Foreskin keratinocyte (primary cell): ENCODE measurements at places on chromosomes 11 and 22. TPM values are rescaled to one million over a fixed set of nuclear protein-coding genes. Genes with fewer than 3 reads are reported as not detected.

PCF11 gene
- total RNA-seq, result 22.5 and 25.5 TPM in 2 replicates

DNA sequence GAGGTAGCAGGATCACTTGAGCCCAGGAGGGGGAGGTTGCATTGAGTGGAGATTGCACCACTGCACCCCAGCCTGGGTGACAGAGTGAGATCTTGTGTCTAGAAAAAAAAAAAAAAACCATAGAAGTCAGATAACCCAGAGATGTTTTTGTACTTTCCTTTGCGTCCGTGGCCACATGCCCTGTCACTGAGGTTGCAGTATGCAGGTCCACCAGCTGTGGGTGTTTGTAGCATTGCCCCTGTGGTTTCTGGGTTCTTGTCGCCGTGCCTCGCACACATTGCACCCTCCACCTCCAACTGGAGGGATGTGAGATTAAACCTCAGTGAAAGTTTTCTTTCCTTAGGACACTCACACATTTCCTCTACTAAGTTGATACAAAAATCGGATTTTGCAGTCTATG is 70.3 kb downstream of the TNRC6B start:
- no peak for DNase-seq

GRCh38 chr11:64803846-64804345 is 882 bp upstream of the MAP4K2 start:
- no peak for DNase-seq

DNA sequence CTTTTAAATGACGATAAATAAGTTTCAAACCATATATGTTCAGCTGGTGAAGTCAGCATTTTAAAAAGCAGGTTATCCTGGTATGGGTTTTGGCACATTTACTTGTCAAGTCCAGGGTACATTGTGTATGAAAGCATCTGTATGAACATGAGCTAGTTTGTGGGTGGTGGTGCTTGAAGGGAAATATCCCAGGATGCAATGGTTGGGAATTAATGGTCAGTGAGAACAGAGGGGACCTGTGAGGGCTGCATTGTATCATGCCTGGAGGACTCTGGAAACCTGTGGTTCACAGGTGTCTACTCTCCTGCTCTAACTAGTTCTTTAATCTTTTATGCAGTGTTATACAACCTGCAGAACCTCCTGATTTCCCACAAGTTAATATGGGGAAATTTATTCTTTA is 5.8 kb downstream of the DEPDC7 start:
- no peak for DNase-seq

- DNase-seq, result no peak
These were observed 30.4 kb downstream of the MOB2 start for GRCh38 chr11:1456176-1456575.

- DNase-seq, result no peak
These were observed 38.1 kb upstream of the SWAP70 start for GRCh38 chr11:9625728-9626127.

DNA sequence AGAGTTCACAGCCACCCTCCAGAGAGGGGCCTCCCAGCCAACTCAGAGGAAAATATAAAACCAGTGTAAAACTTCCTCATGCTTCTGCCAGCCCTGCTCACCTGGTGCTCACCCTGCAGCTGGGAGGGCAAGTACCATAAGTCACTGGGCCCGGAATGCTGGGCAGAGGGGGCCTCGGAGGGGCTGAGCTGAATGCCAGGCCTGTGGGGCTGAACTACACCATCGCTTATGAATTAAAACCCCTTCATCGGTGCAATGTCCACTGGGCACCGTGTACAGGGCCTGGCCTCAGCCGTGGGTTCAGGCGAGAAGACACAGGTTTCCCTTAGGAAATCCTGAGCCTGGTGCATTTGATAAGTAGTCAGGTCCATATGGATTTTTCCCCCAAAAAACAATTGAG is 828.6 kb downstream of the TBC1D22A start:
- DNase-seq, result no peak

DNA sequence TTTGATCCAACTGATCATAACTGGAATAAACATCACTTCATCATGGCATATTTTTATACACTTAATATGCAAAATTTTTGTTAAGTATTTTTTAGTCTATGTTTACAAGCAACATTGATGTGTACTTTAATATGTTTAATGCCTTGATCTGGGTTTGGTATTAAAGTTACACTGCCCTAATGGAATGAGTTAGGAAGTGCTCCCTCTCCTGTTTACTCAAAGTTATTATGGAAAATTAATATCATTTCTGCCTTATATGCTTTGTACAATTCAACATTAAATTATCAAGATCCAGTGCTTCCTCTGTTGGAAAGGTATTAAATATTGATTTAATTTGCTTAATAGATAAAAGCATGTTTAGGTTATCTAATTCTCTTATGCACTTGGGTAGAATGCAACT is 927.3 kb upstream of the RAG2 start:
- DNase-seq, result no peak

DNA sequence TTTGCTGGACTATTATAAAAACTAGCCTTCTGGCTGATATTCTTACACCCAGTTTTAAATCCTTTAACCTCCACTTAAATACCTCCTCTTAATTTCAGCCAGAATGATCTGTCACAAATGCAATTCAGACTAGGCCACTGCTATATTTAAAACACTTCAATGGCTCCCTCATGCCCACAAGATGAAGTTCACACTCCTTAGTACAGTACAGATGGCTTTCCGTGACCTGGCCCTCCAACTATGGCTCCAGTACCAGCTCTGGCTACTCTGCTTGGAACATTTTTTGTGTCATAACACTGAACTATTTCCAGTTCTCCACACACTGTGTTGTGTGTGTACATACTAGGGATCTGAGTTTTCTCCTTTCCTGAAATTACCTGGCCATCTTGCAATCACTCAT is 353.4 kb downstream of the SOX6 start:
- DNase-seq, result no peak

NLRP10 gene
- total RNA-seq, result 2.0 and 3.1 TPM in 2 replicates

NNMT gene
- not detected in 2 replicates for total RNA-seq

DNA sequence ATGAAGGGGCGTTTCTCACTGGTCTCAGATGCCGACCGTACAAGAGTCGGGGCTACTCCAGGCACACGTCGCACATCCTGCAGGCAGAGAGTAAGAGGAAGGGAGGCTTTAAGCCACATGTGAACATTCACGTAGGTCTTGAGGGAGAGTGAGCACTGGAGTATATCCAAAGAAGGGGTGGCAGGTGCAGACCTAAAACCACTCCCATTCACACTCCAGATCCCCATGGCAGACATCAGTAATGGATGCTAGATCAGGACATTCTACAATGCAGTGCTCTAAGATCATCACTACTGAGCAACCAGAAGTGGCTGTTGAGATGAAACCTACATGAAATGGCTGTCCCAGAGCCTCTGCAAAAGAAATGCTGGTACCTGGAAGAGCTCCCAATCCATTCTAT is 39.0 kb downstream of the WT1 start:
- DNase-seq, result no peak

DNA sequence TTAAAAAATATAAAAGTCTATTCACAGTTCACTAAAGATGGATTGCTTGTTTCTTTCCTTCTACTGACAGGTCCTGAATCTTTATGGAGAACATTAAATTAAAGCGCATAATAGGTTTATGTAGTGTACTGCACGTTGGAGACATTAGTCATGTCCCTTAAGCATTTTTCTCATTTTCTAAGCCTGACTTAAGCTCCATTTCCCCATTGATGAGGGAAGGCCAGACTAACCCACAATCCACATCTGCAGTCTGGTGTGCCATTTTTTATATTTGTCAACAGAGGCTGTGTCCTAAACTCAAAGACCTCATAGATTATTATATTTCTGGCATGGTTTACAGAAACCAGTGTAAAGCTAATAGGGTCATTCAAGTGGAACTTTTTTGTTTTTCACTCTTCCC is 39.9 kb downstream of the CADM1 start:
- DNase-seq, result peak; percentile 48

FKBP2 gene
- total RNA-seq, result 79.5 and 84.0 TPM in 2 replicates

MIOX gene
- total RNA-seq, result not detected in 2 replicates

FGF3 gene
- total RNA-seq, result not detected in 2 replicates

DNA sequence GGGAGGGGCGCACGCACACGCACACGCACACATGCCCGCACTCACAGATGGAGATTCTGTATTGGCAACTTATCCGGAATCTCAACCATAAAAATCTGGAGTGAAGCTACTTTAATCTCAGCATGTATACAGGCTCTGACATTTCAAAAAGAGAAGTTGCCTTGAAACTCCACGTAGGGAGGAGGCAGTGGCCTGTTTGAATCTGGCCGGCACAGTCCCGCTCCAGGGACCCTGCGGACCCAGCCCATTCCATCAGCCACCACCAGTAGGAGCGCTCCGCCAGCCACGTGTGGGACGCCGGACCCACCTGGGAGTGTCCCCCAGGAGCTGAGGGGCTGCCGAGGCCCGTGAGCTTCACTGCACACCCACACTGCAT is 1.9 kb upstream of the SYT8 start:
- DNase-seq, result no peak

GRCh38 chr11:19951558-19952115 is 208.6 kb downstream of the DBX1 start:
- peak; percentile 56 for DNase-seq

DNA sequence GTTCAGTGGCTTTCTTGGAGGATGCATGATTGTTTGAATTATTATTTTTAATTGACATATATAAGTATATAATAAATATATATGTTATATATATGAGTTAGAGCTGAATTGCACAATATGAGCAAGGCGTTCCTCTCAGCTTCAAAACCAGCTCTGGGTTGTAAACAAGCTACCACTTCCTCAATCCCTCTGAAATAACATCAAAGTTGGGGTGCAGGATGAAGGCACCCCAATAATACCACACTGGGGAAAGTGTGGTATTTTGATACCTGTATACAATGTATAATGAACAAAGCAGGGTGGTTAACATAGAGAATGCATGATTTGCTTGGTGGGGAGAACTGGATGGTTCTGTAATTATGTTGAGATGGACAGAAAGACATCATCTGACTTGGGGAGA is 1.7 kb upstream of the SORL1 start:
- DNase-seq, result no peak

GRCh38 chr22:24107661-24108060 is 73.6 kb upstream of the SUSD2 start:
- DNase-seq, result peak; percentile 19

MGAT3 gene
- total RNA-seq, result not detected in 2 replicates

PTPRCAP gene
- 0.32 and 0.61 TPM in 2 replicates for total RNA-seq

DNA sequence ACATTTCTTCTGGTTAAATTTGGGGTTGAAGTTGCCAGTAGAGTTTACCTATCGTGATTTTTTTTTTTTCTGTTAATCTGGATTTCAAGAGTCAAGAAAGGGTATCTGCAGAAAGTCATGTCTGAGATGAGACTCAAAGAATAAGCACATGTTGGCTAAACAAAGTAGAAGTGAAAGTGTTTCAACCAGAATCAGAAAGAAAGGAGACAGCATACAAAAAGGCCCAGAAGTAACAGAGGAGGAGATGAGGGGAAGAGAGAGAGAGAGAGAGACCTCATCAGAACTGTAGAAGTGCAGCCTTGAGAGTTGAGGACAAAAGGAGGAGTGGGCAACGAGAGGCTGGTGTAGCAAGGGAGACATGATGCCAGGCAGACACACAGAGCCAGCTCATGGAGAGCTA is 54.9 kb downstream of the SVIP start:
- DNase-seq, result no peak

GRCh38 chr11:80621871-80622270 is 1181.0 kb upstream of the TENM4 start:
- DNase-seq, result no peak

TOMM22 gene
- 81.5 and 83.3 TPM in 2 replicates for total RNA-seq

MRGPRE gene
- total RNA-seq, result not detected in 2 replicates

DNA sequence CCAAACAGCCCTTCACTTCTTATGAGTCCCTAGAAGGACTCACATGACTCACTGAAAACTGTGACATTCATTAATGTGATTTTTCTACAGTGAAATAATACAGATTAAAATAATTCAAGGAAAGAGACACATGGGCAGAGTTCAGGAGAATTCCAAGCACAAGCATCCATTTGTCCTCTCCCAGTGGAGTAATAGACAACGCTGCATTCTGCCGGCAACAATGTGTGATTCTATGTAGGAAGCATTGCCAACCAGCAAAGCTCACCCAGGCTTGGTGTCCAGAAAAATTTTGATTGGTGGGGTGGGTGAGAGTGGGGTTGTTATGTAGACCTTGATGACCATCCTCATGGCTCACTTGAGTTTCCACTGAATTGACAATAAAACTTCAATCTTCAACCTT is 123.9 kb downstream of the VPREB1 start:
- DNase-seq, result no peak

GRCh38 chr11:93225662-93226061 is 27.9 kb upstream of the SLC36A4 start:
- DNase-seq, result no peak

DNA sequence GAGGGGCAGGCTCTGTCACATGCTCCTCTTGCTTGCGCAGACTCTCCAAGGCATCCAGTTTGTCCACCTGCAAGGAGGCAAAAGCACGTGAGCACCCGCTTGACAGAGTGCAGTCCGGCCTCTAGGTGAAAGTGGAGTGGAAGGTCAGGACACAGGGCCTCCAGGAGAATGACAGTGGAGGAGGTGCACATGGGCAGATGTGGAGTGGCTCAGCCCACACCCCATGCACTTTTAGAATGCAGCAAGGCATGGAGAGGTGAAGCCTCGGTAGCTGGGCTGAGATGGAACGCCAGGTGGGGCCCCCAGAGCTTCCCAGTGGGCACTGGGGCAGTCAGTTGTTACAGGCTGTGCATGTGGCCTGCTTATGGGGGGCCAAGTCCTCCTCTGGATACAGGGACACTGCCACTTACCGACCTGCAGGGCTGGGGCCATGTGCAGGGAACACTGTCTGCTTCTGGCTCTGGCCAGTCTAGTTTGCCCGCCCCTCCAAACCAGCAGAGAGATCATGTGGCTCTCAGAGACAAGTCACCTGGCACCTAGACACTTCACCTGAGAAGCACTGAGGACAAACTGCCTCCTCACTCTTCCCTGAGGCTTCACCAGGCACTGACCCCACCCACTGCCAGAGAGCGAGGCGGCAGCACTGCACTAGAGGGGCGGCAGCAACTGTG is 2.3 kb upstream of the SLC25A1 start:
- no peak for DNase-seq

GRCh38 chr11:83557653-83558052 is 271.5 kb upstream of the CCDC90B start:
- DNase-seq, result no peak

TEF gene
- total RNA-seq, result 7.5 and 9.6 TPM in 2 replicates

GRCh38 chr11:76683161-76684095 is 12.9 kb upstream of the LRRC32 start:
- DNase-seq, result no peak

ATP6V1E1 gene
- 105 and 118 TPM in 2 replicates for total RNA-seq

GRCh38 chr11:48098024-48098423 is 117.7 kb downstream of the PTPRJ start:
- no peak for DNase-seq

MMP13 gene
- total RNA-seq, result not detected in 2 replicates

- DNase-seq, result no peak
These were observed 20.2 kb upstream of the CCND1 start for GRCh38 chr11:69620683-69621290.
